ENCODE measurements at places on chromosomes 13 and 19.

GRCh38 chr13:76016799-76017400, 380.8 kb downstream of the LMO7 start:
- no peak for DNase-seq

GRCh38 chr19:32599258-32599657, 18.3 kb downstream of the PDCD5 start:
- no peak for DNase-seq

GRCh38 chr13:90632184-90632583, 715.3 kb upstream of the MIR17HG start:
- no peak for DNase-seq

GRCh38 chr19:17323300-17323963, 11.2 kb downstream of the ANO8 start:
- DNase-seq = no peak

- DNase-seq = no peak
Measured at GRCh38 chr13:83753912-83754624, 128.2 kb downstream of the SLITRK1 start.

DNA sequence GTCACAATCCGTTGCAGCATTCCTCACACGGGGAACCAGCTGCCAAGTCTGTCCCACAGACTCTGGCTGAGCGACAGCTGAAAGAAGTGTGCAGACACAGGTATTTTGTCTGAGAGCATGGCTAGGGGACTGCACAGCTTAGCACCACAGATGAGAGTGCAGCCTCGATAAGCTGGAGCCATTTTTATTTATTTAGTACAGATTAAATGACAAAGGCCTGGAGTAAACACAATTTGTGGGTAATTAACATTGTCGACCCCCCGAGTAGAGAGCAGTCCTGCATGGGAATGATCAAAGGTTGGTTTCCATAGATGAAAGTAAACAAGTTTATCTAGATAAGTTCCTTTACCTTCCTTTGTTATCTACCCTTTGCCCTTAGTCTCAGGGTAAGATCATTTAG, 836.2 kb downstream of the DACH1 start:
- DNase-seq = no peak

All from cortex of kidney (tissue), 1 donor.